D721Med (cell line): ENCODE measurements at places on chromosomes 7 and 10.

GRCh38 chr7:34025600-34025999, 120.3 kb downstream of the BMPER start:
- DNase-seq: no peak

- DNase-seq: no peak
These were observed at the start of gene IKZF1 for GRCh38 chr7:50304129-50304910. TSS of gene IKZF1 (plus strand) at chr7:50304716. CDS start at chr7:50319062, 14,346 bp downstream.

DNA sequence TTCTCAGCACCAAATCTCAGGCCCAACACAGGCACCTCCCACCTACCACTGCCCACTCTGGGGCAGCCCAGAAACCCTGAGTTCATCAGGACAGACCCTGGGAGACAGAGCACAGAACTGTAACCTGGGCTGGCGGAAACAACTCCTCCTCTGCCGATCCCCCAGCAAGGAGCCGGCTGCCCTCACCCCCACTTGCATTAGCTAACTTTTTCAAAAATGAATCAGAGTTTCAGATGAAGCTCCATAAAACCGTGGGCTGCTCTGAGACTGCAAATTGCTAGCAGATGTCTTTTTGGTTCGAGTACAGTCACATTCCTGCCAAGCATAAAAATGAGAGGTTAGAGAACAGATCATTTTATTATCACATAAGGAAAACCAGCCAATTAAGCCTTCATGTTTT, 93.4 kb upstream of the PARD3 start:
- DNase-seq: no peak

DNA sequence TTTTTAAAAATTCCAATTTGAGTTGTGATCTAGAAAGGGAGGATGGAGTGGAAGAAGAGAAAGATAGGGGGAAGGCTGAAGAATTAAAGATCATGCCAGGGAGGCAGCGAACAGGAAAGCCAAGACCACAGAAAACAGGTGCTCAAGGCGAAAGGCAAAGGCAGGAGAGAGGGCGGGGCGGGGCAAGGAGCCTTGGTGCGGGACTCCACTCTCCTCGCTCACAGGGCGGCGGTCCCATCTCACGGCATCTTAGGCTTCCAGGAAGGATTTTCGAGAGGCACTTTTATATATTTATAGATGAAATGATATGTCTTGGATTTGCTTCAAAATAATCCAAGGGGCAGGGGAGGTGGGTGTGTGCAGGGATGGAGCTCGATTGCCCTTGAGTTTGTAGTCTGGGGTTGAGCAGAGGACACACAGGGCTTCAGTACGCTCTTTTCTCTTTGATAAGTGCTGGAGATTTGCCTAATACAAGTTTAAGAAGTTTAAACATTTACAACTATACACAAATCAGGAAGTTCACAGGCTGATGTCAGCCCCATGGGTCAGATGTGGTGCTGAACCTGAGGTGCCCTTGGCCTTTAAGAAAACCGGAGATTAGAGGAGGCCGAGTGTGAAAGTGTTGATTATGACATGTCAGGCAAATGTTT, 161.1 kb downstream of the PRKAG2 start:
- no peak for DNase-seq

- no peak for DNase-seq
These were observed 74.9 kb downstream of the PCGF5 start for GRCh38 chr10:91295346-91295745.
